Activated CD8-positive, alpha-beta memory T cell treated with anti-CD3 and anti-CD28 coated beads for 48 hours (primary cell): ENCODE measurements at places on chromosomes 11 and 22.

- no peak for DNase-seq
Observed at GRCh38 chr11:107747622-107748021, 35.8 kb upstream of the SLN start.

DNA sequence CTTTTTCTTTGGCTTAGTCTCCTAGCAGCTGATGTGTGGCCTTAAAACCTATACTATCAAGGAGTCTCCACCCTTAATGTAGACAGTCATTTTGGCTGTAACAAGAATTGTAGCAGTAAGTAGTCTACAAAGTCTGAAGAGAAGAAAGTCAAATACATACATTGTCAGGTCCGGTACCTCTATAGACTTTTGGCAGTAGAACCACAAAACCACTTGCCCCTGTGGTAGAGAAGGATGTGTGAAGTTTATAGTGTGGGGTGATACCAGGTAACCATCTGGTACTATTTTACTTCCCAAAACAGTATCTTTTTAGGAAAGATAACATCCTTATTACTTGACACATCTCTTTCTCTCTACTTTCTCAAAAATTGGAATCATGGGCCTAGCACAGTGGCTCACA, 15.1 kb downstream of the ATG13 start:
- no peak for DNase-seq

- DNase-seq: no peak
Observed at GRCh38 chr11:120248551-120249278, 8.8 kb downstream of the POU2F3 start.

GRCh38 chr11:62157603-62158002, 32.4 kb upstream of the SCGB1D1 start:
- DNase-seq: no peak

- DNase-seq: no peak
Observed at GRCh38 chr11:12212821-12213185, 102.4 kb downstream of the MICAL2 start.

- no peak for DNase-seq
Observed at GRCh38 chr11:126561327-126561893, 205.9 kb downstream of the ST3GAL4 start.

DNA sequence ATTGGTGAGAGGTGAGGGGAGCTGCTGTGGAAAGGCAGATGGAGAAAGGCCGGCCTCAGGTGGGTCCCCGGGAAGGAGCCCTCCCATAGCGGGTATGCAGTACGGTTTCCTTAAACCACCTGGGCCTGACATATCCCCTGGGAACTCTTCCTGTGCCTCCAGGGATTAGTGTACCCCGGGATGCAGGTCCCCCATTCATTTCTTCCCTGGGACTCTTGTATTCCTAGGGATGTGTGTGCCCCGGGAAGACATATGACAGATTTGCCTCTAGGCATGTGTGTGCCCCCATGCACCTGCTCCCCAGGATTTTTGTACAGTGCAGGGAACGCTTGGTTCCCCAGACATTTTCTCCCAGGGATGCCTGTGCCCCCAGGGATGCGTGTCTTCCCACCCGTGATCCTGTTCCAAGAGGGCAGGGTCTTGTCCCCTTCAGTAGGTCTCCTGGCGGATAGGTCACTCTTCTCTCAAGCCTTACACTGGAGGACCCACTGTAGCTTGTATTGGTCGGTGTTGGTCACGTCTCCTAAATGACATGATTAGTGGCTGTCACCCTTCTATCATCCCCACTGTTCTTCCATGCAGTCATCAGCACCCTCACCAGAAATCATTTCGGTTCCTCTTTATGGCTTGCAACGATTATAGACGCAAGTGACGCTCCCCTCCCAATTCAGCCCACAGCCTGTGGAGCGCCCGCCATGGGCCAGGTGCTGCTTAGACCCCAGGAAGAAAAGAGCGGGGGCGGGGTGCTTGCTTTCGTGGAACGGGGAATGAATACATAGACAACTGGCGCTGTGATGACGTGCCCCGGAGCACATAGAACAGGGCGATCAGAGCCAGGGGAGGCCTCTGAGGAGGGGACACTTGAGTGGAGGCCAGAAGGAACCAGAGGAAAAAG, 1.3 kb downstream of the PARVB start:
- DNase-seq: no peak

- DNase-seq: no peak
Observed at GRCh38 chr22:21990445-21991303, 8.1 kb upstream of the TOP3B start.

DNA sequence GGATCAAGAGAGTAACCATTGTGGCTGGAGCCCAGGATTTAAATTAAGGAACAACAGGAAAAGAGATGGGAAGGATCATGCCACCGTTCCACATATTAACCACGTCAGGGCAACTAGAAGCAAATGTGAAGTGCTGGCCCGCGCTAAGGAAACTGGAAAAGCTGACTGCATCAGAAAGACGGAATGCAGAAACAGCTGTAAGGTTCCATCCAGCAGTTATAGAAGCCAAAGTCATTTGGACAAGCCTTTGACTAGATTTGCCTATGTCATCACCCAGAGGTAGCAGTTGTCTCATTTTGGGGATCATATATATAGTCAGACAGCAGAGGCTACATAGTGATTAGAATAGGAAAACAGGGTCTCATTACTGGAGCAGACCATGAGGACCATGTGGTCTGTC, 43.0 kb upstream of the CRTAM start:
- DNase-seq: no peak

DNA sequence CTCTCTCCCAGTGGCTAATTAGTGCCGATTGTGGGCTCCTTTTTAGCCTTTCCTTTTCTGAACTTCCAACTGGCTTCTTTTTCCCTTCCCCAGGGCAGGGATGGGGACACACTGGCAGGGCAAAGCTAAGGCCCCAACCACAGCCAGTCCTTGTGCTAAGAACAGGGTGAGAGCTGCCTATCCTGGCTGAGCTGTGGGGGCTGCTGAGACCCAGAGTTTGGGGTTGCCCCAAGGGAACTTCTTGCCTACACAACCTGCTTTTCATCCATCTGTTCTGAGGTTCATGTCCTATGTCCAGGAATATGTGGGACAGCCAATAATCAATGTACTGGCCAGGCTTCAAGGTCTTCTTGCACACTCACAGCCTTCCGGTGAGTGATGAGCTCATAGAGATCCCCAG, 10.0 kb upstream of the TPBGL start:
- DNase-seq: no peak

DNA sequence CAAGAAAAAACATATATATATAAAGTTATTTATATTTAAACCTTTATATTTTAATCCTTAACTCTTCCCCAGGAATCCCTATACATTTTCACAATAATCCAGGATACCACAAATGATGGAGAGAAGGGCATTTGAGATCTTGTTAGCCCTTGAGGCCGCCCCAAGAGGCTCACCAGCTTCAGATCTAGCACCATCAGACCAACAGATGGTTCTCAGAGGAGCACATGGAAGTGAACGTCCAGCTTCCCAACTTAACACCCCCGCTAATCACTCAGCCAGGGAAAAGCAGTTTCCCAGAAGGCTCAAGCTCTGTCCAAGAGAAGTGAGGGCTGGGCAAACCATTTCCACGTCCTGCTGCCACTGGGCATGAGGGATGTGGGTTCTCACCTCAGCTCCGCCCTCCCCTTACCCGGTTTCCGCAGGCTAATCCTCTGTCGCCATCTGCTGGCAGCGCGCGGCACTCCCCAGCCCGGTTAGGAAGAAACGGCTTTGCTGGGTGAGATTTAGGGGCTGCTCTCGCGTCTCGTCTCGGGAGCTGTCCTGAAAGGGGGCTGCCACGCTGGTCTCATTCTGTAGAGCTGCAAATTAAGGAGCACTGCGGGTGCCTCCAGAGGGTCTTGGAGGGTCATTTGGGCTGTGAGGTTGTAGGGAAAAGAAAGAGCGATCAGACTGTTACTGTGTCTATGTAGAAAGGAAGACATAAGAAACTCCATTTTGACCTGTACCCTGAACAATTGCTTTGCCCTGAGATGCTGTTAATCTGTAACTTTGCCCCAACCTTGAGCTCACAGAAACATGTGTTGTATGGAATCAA, 6.8 kb upstream of the FAM111A start:
- DNase-seq: peak; percentile 69

DNA sequence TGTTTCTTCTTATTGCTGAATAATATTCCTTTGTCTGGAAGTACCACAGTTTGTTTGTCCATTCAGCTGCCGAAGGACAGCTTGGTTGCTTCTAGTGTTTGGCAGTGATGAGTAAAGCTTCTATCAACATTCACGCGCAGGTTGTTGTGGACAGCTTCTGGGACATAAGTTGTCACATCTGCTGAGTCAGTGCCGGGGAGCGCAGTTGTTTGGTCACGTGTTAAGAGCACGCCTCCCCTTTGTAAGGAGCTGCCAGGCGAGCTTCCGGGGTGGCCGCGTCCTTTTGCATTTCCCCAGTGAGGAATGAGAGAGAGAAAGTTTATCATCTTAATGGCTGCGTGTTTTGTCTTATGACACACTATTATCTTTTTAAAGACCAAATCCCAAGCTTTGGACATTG, 30.3 kb downstream of the SAMM50 start:
- no peak for DNase-seq

- no peak for DNase-seq
Observed at GRCh38 chr11:10058356-10058755, 235.7 kb downstream of the SBF2 start.
